ENCODE measurements at places on chromosomes 13 and 19.
A peak's percentile ranks its signal among the peaks of the same experiment; 100 is the strongest.

DNA sequence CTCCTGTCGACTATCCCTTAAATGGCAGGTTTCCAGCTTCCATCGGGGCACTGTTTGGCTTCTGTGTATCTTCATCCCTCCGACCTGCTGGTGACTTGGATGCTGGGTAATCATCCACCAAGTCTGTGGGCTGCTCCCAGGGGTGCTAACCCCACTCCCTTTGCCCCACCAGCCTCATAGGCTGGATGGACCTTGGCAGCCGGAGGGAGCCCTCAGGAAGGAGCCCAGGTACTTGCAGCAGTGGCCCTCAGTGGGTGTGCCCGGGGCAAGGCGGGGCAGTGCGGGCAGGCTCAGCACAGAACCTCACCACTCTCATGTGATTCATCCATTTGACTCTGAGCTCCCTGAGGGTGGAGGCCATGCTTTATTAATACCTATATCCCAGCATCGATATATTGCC is 27.4 kb upstream of the TUBGCP3 start:
- DNase-seq, result no peak

DNA sequence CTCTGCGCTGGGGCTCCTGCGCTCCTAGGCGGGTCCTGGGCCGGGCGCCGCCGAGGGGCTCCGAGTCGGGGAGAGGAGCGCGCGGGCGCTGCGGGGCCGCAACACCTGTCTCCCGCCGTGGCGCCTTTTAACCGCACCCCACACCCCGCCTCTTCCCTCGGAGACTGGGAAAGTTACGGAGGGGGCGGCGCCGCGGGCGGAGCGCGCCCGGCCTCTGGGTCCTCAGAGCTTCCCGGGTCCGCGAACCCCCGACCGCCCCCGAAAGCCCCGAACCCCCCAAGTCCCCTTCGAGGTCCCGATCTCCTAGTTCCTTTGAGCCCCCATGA is at the start of gene GJB2:
Gene GJB2, minus strand, starts transcription at position 103 of the 326 bp plus-strand sequence. CDS start 3,357 bp downstream, outside the sequence.
- DNase-seq, result no peak

DNA sequence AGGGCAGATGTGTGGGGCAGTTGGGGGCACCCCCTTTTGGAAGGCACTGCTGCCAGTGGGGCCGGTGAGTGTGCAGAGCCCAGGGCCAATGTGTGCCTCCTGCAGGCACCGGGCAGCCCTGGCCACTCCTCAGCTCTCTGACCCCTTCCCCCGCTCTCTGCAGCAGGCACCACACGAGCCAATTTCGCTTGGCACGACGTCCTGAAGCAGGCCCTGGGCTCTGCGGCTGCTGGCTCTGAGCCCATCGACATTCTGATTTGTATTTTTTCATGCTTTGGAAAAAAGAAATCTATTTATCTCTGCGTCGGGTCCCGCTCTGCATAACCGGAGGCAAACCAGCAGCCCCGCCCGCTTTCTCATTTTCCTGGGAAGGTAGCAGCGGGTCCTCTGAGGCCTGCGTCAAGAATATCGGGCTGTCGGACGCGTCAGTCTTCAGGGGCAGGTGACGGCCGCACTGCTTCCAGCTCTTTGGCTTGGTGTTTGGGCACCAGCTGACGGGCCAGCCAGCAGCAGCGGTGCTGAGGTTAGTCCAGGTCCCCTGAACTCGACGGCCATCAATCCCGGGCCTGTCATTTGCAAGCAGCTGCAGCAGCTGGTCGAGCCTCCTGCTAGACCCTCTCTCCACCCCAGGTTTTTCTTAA is 134.3 kb downstream of the KDM4B start:
- no peak for DNase-seq

DNA sequence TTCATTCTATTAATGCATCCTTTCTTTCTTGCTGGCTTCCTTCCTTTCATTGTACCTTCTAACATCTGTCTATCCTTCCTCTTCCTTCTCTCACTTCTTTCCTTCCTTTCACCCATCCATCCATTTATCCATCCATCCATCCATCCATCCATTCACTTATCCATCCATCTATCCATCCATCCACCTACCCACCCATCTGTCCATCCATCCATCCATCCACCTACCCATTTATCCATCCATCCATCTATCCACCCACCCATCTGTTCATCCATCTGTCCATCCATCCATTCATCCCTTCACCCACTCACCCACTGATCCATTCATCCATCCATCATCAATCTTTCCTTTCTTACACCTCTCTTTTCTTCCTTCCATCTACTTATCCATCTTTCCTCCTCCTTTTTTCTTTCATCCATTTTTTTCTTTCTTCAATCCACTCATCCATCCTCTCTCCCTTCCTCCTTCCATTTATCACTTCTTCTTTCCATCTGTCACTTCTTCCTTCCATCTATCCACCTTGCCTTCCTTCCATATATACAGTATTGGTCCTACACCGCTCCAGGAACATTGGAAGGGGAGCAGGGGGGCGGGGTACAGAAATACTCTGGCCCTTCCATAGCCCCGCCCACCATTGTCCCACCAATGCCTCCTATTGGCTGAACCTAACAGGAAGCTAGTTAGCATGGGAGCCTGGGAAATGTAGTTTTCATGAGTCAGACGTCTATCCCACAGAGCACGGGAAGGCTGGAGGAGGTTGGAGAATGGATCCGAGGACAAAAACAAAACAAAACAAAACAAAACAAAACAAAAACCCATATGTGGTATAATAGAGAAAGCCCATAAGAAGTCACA is 45.9 kb downstream of the MBD3L1 start:
- DNase-seq, result no peak

DNA sequence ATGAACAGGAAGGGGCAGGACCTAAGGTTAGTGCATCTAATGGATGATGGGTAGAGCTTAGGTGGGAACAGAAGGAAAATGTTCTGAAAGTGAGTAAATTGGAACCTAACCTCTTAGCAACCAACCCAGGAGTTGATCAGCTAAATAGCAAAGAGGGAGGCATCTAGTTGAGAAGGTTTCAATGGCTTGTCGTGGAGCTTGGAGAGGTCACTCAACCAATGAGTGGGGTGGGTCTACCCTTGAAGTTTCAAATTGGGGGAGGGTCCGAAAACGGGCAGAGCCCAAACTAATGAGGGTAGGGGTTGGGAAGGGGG is 5.7 kb upstream of the SHKBP1 start:
- no peak for DNase-seq

DNA sequence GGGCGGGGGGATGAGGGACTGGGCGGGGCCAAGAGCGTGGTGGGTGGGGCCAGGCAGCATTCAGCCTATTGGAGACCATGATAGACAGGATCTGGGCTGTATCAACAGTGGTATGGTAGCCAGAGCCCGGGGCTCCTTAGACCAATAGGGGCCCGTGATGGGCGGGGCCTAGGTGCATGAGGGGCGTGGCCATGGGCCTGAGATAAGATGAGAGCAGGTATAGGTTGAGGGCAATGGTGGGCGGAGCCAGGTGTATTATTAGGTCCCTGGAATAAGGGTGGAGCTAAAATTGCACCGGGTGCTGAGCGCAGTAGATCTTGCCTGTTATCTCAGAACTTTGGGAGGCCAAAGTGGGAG is 5.3 kb downstream of the ABCA7 start:
- DNase-seq, result peak; percentile 17

DNA sequence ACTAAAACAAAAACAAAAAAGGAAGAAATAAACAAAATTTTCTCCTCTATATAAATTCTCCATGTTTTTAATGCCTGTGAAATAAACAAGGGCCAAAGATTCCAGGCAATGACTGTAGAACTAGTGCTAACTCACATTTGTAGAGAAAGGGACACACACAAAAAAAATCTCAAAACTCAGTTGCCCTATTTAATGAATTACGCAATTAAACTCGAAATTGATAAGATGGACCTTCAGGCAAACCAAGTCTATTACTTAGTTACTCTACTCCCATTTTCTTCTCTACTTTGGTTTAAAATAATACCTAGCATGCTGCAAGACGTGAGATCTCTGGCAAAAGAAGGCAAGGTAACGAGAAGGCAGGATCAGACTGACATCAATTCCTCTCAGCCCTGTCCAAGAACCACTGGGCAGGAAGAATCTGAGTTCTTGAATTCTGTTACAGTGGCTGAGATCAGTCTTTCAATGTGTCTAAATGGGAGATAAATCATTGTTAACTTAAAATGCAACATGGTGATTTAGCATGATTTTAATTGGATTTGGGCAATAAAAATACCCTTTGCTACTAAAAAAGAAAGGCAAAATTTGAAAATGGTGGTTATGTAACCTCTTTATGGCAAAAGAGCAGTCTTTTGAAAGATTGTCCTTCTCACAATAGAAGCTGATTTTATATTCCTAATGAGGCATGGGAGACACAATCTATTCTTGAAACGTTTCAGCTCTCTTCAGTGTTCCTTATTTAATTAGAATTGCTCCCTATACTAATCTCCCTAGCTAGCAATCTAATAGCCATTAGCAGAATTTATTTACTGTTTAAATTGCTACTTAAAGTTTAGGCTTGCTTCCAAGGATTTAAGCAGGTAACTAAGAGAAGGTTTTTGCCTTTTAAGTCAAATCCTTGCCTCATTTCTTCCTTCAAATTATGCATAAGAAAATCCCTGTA is 25.9 kb downstream of the SPRY2 start:
- no peak for DNase-seq

- no peak for DNase-seq
Observed at GRCh38 chr13:113882716-113883115, 18.8 kb upstream of the GAS6 start.

DNA sequence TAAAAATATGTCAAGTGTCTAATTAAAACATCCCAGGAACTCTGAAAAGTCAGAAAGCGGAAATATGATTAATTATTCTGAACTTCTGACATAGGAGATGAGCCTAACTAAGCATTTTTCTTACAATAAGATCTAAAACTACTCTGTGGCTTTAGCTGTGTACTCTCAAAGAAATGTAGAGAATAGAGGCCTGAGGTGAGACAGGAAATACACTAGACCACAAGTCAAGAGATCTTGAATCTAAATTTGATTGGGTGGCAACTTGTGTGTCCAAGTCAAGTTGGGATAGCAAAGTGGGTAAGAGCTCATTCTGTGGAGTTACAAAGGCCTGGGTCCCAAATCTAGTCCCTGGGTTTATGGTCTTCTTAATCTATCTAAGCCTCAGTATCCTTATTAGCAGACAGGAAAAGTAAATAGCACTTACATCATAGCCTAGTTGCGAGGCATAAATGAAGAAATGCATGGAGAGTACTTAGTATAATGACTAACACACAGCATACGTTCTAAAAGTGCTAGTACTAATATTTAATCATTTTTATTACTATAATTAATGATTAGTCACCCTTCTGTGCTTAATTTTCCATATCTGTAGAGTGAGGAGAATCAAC is 9.4 kb upstream of the LRRC63 start:
- DNase-seq, result no peak

DNA sequence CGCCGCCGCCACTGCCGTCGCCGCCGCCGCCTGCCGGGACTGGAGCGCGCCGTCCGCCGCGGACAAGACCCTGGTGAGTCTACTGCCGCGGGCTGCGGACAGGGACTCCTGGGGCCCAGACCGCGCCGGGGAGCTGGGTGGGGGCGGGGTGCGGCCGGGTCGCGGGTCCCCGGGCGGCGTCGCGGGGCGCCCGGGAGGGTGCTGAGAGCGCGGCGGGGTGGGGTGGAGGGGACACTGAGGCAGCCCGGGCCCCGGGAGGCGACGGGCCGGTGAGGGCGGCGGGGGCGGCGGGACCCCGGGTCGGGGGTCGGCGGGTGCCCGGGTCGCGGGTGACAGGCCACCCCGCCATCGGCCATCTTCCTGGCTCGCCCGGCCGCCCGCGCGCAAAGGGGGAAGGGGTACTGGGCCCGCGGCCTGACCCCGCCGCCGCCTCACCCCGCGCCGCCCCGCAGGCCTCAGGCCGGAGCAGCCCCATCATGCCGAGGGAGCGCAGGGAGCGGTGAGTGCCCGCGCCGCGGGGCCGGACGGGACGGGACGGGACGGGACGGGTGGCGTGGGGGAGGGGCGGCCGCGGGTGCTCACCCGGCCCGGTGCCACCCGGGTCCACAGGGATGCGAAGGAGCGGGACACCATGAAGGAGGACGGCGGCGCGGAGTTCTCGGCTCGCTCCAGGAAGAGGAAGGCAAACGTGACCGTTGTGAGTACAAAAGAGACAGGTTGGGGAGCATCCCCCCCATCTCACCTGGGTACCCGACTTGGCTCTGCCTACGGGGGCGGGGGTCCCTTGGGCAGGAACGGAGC is 489 bp downstream of the CCNE1 start:
- DNase-seq, result no peak

GRCh38 chr19:4012092-4012974 is 4.8 kb downstream of the PIAS4 start:
- no peak for DNase-seq

GRCh38 chr13:45807520-45808099 is 43.9 kb downstream of the SIAH3 start:
- peak; percentile 43 for DNase-seq

GRCh38 chr13:43684963-43685725 is 101.6 kb downstream of the ENOX1 start:
- DNase-seq, result no peak

- DNase-seq, result no peak
Observed at GRCh38 chr13:79481685-79482052, 714 bp downstream of the NDFIP2 start.

- peak; percentile 11 for DNase-seq
Observed at GRCh38 chr19:39325778-39326665, 5.4 kb upstream of the LRFN1 start.

DNA sequence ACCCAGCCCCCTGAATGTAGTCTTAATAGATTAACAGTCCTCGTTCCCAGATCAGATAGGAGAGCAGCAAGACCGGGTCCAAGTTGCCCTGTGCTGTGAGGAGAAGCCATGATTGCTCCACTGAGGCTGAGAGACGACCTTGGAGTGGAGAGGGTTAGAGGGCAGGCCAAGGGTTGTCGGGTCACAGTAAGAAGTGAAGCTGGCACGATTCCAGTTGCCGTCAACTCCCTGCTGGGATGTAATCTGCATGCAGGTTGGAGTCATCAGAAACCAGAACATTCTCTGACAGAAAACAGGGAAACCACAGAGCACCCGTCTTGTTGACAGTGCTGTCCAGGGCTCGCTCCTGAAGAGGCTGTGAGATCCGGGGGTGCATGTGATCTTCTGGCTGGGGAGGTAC is 19.0 kb upstream of the ATP11A start:
- DNase-seq, result no peak

DNA sequence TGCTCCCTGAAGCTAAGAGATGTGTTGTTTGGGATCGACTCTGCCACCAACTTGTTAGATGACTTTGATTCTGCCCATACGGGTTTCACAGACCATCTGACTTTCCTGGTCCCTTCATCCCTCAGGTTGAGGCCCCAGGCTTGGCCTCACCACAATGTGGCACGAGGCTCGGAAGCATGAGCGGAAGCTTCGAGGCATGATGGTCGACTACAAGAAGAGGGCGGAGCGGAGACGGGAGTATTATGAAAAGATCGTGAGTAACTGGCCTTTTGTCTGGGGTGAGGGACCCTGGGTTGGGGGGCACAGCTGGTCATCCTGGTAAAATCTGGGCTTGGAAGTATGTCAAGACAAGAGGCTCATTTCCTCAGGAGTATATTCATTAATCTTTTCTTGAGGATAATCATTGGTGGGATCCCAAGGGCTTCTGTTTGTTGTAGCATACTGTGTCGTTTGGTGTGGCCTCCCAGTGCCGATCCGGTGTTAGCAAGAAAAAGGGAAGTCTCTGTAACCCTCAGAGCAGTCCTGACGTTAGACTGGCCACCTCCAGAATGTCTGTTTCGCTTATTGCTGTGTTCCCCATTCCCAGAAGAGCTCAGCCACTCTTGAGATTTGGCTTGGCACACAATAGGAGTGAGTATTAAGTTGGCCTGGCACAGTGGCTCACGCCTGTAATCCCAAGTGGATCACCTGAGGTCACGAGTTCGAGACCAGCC is 1.4 kb downstream of the CLASRP start:
- no peak for DNase-seq

- DNase-seq, result no peak
Observed at GRCh38 chr13:52975161-52975560, 53.5 kb upstream of the OLFM4 start.

GRCh38 chr13:88071371-88071770 is 400.2 kb downstream of the SLITRK5 start:
- no peak for DNase-seq

- no peak for DNase-seq
Observed at GRCh38 chr19:13920940-13921747, 15.1 kb downstream of the CC2D1A start.
